ENCODE measurements at places on chromosomes 7 and 10.

GRCh38 chr10:47056247-47056510 is 145.0 kb downstream of the PTPN20 start:
- DNase-seq: no peak

DNA sequence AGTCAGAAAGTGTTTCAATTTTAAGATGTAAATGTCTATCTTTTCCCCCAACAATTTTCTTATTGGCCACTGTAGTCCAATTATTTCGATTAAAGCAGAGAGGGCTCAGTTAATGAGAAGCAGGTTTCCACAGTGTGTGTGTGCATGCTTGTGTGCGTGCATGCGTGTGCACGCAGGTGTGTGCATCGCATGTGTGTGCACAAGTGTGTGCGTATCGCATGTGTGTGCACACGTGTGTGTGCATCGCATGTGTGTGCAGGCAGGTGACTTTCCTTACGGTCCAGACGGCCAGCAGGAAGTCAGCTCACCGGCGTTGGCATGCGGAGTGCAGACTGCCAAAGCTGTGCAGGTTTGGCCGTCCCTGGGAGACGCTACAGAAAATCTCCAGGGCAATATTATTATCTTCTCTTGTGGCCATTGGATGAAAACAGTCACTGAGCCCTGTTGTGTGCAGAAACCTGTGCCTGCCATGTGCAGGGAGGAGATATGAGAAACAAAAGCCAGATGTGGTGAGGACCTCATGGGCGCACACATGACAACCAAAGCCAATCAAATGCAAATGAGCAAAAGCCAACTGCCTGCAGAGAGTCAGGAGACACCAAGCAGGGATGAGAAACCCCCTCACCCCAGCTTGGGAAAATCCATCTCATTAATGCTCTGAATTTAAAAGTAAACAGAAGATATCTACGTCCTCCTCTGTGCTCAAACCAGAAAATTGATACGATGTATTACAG is 70.4 kb downstream of the C10orf90 start:
- no peak for DNase-seq

GRCh38 chr7:51456-52068 is 140.8 kb upstream of the FAM20C start:
- DNase-seq: no peak

- DNase-seq: no peak
Measured at GRCh38 chr10:77563638-77564270, 73.9 kb downstream of the KCNMA1 start.

GRCh38 chr7:131298608-131298992 is 29.1 kb upstream of the MKLN1 start:
- DNase-seq: no peak

DNA sequence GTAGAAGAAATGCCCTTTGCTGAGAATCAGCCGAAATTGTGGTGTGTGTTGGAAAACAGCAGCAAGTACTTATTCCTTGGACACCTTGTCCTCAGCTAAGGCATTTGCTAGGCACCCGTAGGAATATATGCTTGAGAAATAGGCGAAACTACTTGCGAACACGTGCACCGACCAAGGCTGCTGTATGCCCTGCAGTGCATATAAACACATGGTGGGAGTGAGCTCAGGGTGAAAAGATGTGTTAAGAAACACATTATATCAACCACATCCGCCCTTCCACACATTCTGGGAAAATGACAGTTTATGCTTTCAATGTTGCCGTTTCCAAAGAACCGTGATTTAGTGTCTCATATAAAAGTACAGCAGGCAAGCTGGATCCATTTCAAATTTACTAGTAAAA is 199.2 kb downstream of the JCAD start:
- peak; percentile 73 for DNase-seq

DNA sequence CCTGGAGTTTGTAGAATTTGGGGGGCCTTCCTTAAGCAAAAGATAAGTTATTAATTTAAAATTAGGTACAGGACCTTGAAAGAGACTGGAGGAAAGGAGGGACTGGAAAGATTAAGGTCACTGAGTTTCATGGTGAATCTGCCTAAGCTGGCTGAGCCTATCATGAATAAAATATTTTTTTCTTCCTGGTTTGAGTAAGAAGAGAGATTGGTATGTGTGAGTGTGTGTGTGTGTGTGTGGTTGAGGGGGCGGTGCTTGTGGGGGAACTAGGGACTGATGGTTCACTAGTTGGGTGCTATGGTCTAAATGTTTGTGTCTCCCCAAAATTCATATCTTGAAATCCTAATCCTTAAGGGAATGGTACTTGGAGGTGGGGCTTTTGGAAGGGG is 142.5 kb upstream of the PRKCQ start:
- peak; percentile 73 for DNase-seq

GRCh38 chr7:34277803-34278199 is 372.5 kb downstream of the BMPER start:
- peak; percentile 45 for DNase-seq

DNA sequence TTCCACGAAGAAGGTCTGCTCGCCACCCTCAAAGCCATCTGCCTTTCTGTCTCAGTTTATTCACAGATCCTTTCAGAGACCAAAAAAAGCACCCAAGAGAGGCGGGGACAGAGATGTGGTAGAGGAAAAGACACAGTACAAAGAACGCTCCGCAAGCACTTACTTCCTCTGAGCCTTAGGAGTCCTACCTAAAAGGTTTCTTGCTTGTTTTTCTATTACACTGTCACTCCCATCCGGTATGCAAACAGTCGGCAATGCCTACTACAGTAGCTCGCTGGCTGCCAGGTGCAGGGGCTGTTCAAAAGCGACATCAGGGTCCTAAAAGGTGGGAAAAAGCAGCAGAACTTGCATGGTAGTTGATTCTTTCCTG is 816 bp downstream of the TECPR1 start:
- DNase-seq: no peak

GRCh38 chr10:86334488-86335085 is 32.0 kb downstream of the GRID1 start:
- DNase-seq: no peak

- DNase-seq: no peak
Measured at GRCh38 chr7:45193828-45194227, 36.2 kb downstream of the RAMP3 start.

GRCh38 chr10:90407131-90407530 is 450.7 kb downstream of the HTR7 start:
- DNase-seq: peak; percentile 86

DNA sequence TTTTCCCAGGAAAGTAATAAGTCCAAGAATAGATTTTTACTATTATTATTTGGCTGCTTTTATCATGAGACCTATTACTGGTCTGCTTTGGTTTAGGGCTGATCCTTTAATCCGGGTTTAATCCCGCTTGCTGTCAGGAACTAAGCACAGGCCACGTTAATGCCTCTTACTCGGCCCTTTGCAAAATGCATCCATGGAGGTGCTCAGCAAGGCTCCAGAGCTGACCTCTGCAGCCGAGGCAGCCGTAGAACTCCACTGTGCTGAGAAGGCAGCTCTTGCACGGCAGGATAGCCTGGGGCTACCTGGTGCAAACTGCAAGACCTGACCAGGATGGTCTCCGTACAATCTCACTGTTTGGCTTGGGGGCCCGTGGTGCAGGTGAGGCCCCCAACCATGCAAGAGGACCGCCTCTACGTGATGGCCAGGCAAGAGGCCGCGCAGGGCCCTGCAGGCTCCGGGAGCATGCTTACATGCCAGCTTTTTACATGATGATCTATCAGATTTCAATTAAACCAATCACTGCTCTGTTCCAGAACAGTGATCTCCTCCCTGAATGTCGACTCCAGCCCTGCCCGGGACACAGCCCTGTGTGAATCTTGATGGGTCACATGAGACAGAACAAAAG is 10.4 kb upstream of the CALML3 start:
- no peak for DNase-seq

GRCh38 chr10:34024693-34025425 is 690.4 kb upstream of the NRP1 start:
- peak; percentile 9 for DNase-seq

DNA sequence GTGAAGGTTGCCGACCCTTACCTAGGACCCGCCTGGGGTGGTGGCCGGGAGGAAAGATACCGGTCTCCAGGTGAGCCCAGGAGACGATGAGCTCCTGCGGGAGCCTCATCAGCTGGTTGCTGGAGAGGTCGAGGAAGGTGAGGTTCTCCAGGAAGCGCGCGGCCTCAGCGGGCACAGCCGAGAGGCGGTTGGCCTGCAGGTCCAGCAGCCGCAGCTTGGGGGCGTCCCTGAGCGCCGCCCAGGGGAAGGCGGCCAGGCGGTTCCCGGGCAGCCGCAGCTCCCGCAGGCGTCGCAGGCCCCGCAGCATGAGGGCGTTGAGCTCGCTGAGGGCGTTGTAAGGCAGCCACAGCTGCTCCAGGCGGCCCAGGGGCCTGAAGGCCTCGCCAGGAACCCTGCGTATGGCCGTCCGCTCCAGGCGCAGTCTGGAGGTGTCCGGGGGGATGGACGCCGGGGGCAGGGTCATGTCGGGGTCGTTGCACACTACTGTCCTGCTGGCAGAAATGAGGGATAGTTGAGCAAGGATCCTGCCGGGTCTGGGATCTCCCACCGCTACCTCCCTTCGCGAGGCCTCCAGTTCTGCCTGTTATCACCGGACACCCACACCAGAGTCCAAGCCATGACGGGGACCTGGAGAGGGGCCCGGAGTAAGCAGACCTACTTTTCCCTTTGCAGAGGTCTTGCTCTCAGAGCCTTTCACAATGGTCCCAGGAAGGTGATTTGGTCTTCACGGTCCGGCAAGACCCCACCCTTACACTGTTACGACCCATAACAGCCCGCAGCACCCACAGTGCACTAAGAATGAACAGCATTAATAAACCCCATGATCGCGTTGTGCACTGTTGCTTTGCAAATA is 3.9 kb downstream of the LRIT1 start:
- no peak for DNase-seq

DNA sequence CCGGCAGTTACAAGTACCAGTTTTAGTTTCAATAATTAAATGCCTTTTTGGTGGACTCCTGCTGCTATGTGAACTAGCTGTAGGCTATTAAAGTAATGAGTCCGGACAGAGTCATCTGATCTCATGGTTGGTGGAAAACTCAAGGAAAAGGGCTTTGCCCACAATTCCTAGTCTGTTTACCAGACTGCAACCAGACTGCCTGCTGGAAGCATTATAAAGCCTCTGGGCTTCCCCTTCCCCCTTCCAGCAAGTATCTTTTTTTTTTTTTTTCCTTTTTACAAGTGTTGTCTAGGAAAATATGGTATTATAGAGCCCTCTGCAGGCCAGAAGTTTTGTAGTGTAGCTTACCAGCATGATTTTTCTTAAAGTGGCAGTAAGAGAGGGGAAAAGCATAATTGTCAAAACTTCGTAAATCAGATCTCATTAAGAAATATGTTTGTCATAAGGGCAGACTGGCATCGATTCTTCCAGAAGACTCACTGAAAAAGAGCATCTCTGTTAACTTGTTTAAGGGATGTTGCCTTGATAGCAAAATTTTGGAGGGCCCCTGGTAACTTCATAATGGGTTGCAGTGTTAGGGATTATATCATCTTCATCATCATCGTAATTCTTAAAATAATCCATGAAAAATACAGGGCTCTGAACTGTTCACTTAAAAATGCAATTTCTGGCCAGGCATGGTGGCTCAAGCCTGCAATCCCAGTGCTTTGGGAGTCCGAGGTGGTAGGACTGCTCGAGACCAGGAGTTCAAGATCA is 181.3 kb downstream of the TAX1BP1 start:
- DNase-seq: peak; percentile 97

DNA sequence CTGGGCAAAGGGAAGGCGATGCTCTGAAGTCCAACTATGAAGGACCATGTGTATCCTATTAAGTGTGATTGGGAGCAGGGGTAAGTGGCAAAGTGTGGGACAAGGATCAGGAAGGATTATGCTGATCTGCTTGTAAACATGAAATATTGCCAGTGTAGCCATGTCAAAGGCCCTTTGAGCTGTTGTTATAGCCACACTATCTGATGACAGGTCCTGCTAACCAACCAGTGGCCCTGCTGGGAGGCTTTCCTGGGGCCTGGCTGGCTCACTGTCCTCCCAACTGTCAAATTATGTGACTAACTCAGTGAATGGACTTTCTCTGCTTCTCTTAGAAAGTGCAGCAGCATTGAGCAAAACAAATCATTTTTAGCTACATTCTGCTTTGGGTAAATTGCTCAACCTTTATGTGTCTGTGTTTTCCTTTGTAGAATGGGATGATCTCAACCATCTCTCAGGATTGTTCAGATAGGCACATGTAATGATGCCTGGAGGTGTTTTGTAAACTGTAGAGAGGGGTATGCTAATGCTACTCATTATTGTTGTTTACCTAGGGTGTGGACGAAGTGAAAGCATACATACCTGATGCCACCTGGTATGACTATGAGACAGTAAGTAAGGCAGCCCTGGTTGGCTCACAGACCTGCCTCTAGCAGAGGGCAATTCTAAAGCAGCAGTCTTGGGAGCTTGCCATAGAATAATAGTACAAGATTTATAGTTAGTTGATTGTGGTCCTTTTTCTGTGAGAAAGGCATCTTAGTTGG is 47.4 kb downstream of the MGAM2 start:
- DNase-seq: no peak

DNA sequence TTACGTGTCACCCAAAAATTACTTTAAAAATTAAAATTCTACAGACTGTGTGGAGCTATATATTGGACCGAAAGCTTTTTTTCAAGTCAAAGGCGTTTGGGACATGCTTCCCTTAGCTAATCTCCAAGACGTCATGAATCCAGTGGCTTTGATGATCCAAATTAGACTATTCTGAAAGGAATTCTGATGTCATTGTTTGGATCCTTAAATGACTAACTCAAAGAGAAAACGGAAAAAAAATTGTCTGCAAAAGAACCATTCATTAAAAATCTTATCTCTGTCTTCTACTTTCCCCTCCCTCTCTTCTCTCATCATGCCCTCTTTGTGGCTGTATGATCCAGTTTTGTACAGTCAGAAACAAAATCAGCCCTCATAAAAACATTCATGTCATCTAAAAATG is 161.8 kb downstream of the ETV1 start:
- DNase-seq: no peak

DNA sequence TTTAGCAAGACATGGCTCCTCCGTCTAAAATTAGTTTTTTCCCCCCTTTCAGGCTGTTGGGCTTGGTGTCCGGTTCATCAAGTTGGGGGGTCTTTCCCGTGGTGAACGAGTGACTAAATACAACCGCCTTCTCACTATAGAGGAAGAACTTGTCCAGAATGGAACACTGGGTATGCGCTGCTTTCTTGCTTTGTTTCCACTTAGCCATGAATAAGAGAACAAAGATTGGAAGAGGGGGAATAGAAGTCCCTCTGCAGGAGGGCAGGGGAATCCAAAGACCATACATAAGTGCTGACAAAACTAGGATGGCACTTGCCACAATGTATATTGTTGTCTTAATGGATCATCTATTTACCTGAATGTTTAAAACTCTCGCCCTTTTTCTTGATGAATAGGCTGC is 30.5 kb downstream of the ENO4 start:
- DNase-seq: no peak

- DNase-seq: no peak
Measured at GRCh38 chr7:25882151-25882773, 269.7 kb upstream of the NFE2L3 start.

- DNase-seq: no peak
Measured at GRCh38 chr7:55794527-55794926, 68.0 kb downstream of the SEPTIN14 start.

DNA sequence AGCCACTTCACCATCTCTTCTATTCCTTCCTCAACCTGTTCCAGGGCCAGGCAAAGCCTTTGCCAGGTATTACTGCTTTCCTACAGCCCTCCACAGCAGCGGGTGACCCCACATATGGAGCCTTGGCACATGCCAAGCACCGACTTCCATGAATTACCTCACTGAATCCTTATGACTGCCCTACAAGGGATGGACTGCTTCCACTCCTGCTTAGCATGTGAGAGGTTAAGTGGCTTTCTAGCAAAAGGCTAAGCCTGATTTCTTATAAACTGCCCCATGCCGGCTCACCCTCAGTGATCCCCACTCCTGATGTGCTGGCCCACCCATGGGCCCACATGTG is 44.0 kb upstream of the PDLIM1 start:
- no peak for DNase-seq

- DNase-seq: peak; percentile 19
Measured at GRCh38 chr10:22010973-22011408, 7.5 kb upstream of the DNAJC1 start.
